ENCODE measurements at places on chromosomes 16 and 17.

- H3K36me3 ChIP-seq: no peaks in the 10 kb centered on the region
- no peak overlapping the region for H3K27ac ChIP-seq
- no peak for DNase-seq
- H3K4me1 ChIP-seq: no peaks in the 10 kb centered on the region
- H3K27me3 ChIP-seq: no peaks in the 10 kb centered on the region
- H3K4me3 ChIP-seq: no peak overlapping the region
Observed at GRCh38 chr17:27265333-27265732, 28.6 kb upstream of the WSB1 start.

- H3K36me3 ChIP-seq: no peaks in the 10 kb centered on the region
- peaks cover 18% of the 10 kb centered on the region for H3K4me1 ChIP-seq
- H3K4me3 ChIP-seq: no peak overlapping the region
Observed at GRCh38 chr17:75996665-75997590, 3.7 kb upstream of the CDK3 start.

- no peak for DNase-seq
- H3K27me3 ChIP-seq: no peaks in the 10 kb centered on the region
- H3K27ac ChIP-seq: no peak overlapping the region
- H3K4me1 ChIP-seq: peaks cover 5% of the 10 kb centered on the region
- no peak overlapping the region for H3K4me3 ChIP-seq
Observed at GRCh38 chr17:28955408-28955807, 4.1 kb upstream of the PHF12 start.

GRCh38 chr17:57289130-57289529 lies 32.8 kb downstream of the MSI2 start:
- H3K4me1 ChIP-seq: peaks cover 17% of the 10 kb centered on the region
- no peak overlapping the region for H3K27ac ChIP-seq
- no peak for DNase-seq
- H3K27me3 ChIP-seq: no peaks in the 10 kb centered on the region

DNA sequence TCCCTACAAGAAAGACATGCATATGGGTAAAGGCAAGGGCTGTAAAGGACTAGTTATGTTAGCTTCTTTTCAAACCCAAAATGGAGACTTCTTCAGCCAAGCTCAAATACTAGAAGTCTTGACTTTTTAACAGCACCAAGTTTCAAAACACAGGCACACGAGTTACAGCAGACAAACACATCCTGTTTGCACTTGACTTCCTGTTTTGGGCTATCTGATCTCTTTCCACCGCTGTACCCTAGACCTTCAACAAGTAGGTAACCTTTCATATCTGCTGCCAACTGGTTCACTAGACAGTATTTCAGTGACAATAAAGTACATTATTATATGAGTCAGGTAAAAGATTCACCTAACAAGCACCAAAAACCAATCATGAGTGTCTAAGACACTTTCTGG lies 12.3 kb downstream of the RFFL start:
- H3K36me3 ChIP-seq: peaks cover 2% of the 10 kb centered on the region
- no peak overlapping the region for H3K27ac ChIP-seq
- H3K27me3 ChIP-seq: no peaks in the 10 kb centered on the region
- DNase-seq: no peak
- H3K4me3 ChIP-seq: no peak overlapping the region

DNA sequence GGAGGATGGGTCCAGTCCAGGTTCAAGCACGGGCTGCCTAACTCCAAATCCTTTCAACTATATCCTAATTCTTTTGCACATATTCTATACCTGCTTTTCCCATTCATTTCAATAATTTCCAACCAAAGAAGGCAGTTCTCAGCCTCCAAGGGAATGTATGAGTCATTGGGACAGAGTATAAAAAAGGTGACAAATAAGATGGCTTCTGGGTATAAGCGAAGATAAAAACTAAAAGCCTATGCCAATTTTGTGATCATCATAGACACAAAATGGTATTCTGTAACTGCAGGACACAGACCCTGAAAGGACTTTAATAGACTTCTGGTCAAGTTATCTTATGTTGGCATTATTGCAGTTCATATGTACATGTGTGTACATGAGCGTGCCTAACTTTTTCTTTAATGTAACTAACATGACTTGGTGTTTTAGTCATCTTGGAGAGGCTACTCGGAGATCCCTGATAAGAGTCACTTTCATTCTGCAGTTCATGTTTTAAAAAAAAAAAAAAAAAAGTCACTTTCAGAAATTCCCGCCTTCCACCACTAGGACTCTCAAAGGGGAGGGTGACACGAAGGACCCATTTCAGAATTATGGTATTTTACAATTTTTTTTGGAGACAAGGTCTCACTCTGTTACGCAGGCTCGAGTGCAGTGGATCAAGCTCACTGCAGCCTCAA lies 17.3 kb downstream of the COG1 start:
- H3K27ac ChIP-seq: no peak overlapping the region
- no peaks in the 10 kb centered on the region for H3K27me3 ChIP-seq
- H3K4me1 ChIP-seq: no peaks in the 10 kb centered on the region
- no peak overlapping the region for H3K4me3 ChIP-seq
- no peak for DNase-seq
